Occipital lobe (tissue), 3 donors: ENCODE measurements at places on chromosomes 12 and 14.

DNA sequence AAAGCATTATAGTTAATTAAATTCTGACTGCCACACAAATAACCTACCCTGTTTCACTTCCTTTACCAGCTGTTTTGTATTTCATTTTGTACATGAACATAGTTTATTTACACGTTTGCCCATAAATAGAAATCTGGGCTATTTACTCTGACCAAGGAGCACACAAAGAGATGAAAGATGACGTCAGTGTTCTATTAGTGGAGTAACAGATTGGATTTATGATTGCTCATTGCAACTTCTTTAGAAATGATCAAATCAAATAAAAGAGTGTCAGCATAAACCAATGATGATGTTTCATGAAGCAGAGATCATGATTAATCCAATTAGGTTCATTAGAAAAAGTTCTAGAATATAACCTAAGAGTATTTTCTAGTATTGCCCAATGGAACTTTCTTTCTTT is 12.0 kb upstream of the RTL1 start:
- no peak for DNase-seq

GRCh38 chr12:66495709-66496108 is 183.2 kb downstream of the GRIP1 start:
- DNase-seq: no peak

DNA sequence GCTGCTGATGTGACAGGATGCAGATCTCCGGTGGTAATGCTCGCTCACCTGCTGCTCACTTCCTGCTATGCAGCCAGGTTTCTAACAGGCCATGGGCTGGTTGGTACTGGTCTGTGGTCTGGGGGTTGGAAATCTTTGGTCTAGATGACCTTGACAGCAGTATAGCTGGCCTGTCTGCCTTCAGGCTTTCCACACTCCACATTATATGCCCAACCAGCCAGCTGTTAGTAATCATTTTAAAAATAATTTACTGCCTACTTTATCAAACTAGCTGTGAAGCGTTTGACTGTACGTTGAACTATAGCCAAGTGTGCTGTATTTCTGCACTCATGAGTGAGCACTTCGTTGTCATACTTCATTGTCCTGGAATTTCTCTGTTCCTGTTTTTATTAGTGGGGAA is 424.0 kb upstream of the GARIN6 start:
- DNase-seq: no peak

DNA sequence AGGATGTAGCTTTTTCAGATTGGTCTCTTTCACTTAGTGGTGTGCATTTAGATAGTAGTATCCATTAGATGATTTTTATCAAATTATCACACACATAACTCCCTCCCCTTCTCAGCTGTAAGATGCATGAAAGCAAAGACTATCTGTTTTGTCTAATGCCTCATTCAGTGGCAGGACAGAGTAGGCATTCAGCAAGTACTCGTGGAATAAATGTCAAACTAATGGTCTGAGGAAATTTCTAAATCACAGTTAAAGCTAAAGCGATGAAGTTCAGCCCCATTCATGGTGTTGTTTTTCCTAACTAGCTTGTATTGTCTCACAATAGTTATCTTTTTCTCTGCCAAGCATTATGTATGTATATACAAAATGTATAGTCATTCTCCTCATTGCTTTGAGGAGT is 16.1 kb downstream of the CCNK start:
- DNase-seq: no peak

DNA sequence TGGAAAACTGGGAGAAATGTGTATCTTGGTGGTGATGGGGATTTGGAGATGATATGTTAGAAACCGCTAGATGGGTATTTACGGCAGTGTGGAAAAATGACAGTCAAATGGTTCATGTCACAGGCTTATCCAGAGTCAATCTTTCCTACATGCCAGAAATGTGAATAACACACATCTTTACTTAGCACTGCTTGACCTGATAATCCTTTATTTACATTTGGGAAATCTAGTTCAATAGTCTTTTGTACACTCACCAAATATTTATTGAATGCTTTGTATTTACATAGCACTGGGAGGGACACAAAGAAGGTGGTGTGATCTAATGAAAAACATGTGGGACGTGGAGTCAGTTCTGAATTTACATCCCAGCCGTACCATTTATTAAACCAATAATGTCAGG is 208.2 kb downstream of the DIO2 start:
- DNase-seq: no peak
